ENCODE measurements at places on chromosomes 6 and 20. TPM values are rescaled to one million over a fixed set of nuclear protein-coding genes. Genes with fewer than 3 reads are reported as not detected.

The RAMACL gene
- 0.74 TPM for total RNA-seq

The STK35 gene
- 31.9 TPM for total RNA-seq

The SYNDIG1 gene
- 5.6 TPM for total RNA-seq

The PM20D2 gene
- total RNA-seq, result 2.1 TPM

The RAB44 gene
- not detected for total RNA-seq

The SLCO4A1 gene
- under 0.01 TPM for total RNA-seq

The PRR3 gene
- total RNA-seq, result 4.5 TPM

The ECT2L gene
- total RNA-seq, result not detected

The CALHM5 gene
- 6.1 TPM for total RNA-seq

Data from smooth muscle cell of the umbilical artery (primary cell).